Activated CD4-positive, alpha-beta T cell treated with anti-CD3 and anti-CD28 coated beads for 4 hours (primary cell): ENCODE measurements at places on chromosomes 2 and 18.

DNA sequence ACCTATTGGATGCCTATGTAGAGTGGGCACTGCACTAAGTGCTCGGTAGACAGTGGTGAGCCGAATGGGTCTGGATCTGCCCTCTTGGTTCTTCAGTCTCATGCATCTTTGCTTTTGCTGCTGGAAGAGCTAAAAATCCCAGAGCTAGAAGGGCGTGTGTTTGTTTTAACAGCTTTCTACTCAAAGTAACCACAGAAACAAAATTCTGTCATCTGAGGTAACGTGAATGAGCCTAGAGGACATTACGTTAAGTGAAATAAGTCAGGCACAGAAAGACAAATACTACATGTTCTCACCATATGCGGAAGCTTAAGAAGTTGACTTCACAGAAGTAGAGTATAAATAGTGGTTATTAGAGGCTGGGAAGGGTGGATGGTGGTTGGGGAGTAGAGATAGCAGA, 119.8 kb downstream of the PLB1 start:
- no peak for DNase-seq

DNA sequence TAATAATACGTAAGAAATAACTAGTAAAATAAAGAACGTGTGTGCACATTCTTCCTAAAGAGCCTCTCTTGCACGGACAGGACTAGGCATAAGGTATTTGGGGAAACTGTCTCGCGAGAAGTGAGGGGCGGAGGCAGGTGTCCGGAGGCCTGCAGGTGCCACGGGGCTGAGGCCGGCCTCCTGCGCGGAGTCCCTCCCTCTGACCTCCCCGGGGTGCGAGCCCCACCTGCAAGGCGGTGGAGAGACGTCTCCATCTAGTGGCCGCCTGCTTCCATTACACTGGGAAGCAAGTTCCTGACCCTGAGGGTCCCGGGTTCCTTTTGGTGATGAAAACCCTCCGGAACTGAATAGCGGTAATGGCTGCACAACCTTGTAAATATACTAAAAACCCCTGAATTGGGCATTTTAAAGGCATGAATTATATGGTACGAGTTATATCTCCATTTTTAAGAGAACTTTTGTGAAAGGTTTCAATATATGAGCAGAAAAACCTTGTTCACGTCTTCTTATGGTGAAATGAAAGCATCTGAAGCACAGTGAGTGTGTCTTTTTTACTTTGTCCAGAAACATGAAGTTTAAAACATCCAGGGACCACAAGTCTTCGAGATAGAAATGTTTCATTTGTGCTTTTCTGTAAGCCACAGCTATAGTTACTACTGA, 35.5 kb upstream of the CTDP1 start:
- DNase-seq: peak; percentile 67

DNA sequence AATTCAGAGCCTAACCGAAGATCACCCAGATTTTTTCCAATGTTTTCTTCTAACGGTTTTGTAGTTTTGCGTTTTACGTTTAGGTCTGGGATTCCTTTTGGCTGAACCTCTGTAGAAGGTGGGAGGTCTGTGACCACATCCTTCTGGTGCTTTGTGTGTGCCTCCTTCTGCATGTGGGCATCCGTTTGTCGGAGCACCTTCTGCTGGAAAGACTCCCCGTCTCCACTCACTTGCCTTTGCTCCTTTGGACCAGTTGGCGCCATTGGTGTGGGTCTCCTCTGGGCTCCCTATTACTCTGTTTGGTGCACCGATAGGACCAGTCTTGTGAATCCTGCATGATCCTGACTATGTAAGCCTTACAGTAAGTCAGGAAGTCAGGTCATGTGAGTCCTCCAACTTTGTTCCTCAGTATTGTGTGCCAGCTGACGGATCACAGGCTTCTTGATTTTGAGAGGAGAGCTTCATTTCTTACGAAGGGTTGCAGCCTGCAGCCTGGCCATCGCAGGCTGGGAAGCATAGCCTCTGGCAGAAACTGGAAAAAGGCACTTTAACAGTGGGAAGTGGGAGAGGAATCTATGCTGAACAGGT, 13.6 kb downstream of the AQP12A start:
- DNase-seq: no peak

- DNase-seq: no peak
Observed at GRCh38 chr2:17940091-17940630, 61.7 kb downstream of the KCNS3 start.

GRCh38 chr2:61887717-61888266, 664 bp downstream of the CCT4 start:
- DNase-seq: peak; percentile 16

- no peak for DNase-seq
Observed at GRCh38 chr18:9404565-9405060, 70.0 kb downstream of the TWSG1 start.

DNA sequence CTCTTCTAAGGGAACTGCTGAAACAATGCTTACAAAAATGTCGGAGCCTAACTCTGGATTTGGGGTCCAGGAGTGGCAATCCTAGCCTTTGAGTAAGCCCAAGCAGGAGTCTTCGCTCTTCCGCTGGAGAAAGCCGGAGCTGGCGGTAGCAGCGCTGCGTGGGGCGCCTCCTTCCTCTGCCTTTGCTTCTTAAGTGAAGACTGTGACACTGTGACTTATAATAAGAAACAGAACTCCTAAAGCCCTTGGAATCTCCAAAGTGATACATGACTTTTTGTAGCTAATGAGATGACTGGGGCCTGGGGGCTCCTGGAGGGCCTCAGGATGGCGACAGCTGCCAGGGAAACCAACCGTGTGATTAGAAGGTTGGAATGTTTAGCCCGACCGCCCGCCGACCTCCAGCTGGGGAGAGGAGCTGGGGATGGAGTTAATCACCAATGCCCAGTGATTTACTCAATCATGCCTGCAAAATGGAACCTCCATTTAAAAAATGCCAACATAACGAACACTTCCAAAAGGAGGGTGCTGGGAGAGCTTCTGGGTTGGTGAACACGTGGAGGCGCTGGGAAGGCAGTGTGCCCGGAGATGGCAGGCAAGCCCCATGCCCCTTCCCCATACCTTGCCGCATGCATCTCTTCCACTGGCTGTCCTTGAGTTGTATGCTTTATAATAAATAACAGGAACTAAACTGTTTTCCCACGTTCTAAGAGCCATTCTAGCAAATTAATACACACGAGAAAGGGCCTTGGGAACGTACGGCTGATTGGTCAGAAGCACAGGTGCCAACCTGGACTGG, 29.0 kb upstream of the MAL start:
- no peak for DNase-seq
